ENCODE measurements at places on chromosomes 13 and 19.

- DNase-seq = no peak
Observed at GRCh38 chr13:83221256-83221655, 661.0 kb downstream of the SLITRK1 start.

GRCh38 chr13:91470084-91470621 lies 71.7 kb downstream of the GPC5 start:
- DNase-seq = no peak

DNA sequence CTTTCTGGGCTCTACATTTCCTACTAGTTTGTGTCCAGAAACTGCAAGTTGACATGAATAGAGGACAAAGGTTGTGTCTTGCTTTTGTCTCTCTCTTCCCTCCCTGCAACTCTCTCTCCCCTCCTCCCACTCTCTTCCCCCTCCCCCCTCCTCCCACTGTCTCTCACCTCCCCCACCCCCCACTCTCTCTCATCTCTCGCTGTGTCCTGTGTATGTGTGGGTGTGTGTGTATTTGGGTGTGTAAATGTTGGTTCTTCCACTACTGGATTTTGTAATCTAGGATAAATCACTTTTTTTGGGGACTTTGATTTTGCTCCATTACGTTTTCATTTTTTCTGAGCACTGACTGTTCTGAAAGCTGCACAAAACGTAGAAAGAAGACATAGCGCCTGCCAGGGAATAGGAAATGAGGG lies 48.4 kb downstream of the AKAP11 start:
- no peak for DNase-seq

DNA sequence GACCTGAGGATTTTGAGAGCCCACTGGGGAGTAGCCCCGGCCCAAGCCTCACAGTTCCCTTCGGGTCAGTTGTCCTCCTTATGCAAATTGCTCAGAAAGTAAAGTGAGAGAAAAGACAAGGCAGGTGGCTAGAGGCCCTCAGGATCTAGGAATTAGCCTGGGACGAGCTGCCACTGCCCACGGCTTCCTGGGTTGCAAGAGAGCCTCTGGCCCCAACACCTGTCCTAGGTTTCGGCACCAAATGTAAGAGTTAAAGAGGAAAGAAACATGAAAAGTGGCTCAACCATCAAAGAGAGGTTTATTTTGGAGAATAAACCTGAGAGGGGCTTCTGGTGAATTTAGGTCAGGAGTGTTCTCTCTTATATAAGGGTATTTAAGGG lies 25.6 kb downstream of the TMEM255B start:
- no peak for DNase-seq

GRCh38 chr13:30718661-30719524 lies 16.4 kb upstream of the ALOX5AP start:
- no peak for DNase-seq

DNA sequence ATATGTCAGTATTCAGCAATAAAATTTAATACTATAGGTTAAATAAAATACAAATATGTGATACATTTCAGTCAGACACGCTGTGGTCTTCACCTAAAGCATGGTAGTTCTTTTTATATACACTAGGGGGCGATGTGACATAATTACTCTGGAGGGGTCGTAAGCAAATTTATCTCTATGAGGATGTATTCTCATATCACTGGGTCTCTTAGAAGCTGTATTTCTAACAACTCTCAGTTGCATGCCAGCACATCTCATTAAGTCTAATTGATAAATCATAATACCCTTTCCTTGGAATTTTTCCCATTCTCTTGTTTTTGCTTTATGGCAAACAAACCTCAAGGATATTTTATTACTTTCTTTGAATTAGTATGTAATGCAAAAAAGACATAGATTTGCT lies 3.9 kb upstream of the PCDH17 start:
- no peak for DNase-seq

- DNase-seq = no peak
Observed at GRCh38 chr13:76672420-76672819, 213.8 kb downstream of the KCTD12 start.

DNA sequence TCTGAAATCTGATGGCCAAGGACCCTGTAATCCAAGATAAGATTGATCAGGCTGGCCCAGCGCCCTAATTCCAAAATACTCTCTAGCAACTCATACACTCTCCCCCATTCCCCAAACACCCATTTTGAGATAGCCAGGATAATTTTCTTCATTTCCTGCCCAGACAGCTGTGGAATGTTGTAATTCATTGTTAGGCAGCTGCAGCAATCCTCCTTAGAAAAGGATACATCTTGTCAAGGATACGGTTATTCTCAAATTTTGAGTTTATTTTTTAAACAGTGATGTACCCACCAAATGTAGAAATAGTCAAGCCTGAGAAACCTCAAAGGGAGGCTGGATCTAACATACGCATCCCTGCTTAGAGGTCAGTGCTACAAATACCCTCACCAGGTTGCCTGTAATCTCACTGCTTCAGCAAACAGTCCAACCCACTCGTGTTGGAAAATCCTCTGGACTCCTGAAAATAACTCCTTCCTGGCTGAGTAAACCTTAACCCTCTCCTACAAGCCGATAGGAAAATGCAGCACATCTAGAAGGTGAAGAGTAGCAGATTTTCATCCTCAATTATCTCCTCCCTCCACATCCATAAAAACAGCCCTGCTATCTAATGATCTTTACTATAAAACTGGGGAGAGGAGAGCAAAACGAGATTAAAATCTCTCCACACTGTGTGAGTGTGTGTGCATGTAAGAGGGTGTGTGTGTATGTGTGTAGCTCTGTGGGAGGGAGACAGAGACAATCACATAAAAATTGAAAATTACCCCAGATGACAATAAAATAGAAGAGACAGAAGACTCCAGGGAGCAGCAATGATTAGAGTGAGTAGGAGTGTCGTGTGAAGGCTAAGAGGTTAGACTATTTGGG lies 683.1 kb downstream of the DIAPH3 start:
- DNase-seq = no peak

- no peak for DNase-seq
Observed at GRCh38 chr13:41465898-41466320, 8.6 kb downstream of the RGCC start.

DNA sequence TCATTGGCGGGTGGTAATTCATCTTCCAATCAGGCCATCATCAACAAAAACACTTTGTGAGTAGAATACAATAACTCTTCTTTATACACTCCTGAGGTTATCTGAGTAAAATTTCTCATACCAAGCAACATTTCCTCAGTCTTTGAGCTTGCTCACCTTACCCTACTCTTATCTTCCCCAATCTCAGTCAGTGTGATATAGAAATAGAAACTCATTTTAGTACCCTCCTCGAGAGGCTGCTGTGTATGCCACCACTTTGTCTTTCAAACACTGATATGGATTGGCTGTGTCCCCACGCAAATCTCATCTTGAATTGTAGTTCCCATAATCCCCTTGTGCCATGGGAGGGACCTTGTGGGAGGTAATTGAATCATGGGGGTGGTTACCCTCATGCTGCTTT lies 209.7 kb downstream of the RBM26 start:
- DNase-seq = no peak

- no peak for DNase-seq
Observed at GRCh38 chr13:98273824-98274742, 97.0 kb upstream of the RNF113B start.

- no peak for DNase-seq
Observed at GRCh38 chr13:102131246-102131645, 270.6 kb downstream of the FGF14 start.

DNA sequence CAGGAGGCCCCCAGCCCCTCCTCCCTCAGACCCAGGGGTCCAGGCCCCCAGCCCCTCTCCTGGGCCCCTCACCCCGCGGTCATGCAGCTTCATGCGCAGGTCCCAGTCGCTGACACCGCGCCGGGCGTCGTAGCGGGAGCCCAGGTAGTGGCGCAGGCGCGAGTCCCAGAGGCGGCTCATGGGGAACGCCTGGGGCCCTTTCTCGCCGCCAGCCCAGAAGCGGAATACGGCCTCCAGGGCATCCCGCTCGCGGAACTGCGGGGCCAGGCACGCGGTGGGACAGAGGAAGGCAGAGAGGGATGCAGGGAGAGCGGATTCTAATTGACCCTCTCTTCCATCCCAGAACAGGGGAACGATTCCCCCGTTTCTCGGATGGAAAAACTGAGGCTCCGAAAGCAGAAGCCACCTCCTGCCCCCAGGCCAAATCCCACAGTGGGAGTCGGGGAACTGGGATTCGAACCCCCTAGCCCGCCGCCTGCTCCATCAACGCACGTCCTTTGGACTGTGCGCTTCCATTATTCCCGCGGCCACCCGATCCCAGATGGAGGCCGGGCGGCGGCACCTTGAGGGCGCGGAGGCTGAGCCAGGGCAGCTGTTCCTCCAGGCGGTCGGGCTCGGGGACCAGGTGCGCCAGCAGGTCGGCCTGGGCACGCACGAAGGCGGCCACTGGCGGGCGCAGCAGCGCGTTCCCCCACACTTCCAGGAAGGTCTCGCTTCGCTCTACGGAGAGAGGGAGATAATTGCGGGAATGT lies 4.2 kb upstream of the TNNI3 start:
- DNase-seq = no peak

GRCh38 chr19:30167976-30168635 lies 204.1 kb upstream of the ZNF536 start:
- no peak for DNase-seq

DNA sequence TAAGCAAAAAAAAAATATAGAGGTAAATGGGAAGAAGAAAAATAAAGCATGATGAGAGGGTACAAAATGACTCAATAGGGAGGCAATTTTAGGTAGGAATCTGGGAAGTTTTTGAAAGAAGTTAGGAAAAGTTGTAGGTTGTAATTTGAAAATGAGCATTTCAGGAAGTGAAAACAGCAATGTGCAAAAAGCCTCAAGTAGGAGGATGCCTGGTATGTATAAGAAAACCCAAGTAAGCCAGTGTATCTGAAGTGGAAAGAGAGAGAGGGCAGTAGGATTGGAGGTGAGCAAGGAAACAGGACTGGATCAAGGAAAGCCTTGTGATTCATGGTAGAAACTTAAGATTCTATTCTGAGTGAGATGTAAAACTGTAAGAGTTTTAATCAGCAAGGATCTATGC lies 121.6 kb upstream of the SPRY2 start:
- no peak for DNase-seq

DNA sequence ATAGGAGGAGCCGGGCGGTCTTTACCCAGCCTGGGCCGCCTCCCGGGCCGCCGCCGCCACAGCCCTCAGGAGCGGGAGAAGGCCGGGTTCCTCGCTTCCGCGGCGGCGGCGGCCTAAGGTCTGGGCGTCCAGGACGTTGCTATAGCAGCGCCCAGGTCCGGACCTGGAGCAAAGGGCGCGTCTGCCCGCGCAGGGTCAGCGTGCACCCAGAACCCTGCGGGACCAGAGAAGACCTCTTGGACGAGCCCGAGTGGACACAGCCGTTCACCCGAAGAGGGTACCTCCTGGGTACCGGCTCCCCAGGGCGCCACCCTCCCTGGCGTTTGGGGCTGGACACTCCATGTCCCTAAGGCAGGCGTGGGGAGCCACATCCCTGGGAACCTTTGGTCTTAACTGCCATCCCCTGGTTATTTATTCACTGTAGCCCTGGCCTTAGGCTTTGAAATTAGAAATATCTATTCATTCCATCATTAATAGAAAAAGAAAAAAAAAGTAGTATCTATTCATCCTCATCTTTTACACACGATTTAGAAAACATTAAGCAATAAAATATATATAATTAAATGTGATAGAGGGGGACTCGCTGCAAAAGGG lies 2.4 kb downstream of the DZIP1 start:
- DNase-seq = no peak
